ENCODE measurements at places on chromosomes 1 and 21.

GRCh38 chr1:208042041-208042615, 131.2 kb upstream of the CD34 start:
- DNase-seq = no peak

DNA sequence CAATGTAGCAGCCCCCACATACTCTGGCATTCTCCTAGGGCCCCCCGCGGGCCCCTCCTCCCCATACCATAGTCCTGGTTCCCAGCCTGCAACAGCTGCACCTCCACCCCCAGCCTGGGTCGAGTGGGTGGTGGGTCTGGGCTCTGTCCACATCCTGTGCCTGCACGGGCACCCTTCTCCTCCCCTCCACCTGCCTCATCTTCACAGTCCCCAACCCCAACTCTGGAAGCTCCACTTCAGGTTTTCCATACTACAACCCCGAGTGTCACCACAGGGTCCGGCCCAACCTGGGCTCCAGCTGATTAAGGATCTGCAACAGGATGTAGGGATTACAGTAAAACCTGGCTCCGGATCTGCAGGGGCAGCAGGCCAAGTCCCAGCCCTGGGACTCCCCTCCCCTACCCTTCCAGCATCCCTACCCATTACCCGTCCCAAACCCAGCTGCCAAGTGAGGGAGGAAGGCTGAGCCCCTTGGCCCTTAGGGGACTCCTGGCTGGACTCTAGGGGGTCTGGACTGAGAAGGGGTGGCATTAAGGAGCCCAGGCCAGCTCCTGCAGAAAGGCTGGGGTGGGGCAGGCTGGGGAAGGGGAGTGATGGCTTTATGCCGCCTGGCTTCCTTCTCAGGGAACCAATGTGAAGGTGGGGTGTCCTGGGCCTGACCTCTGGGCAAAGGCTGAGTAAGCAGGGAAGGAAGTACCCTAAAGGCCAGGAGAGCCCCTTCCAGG, 116.8 kb downstream of the CASZ1 start:
- DNase-seq = no peak

- no peak for DNase-seq
These were observed 15.0 kb upstream of the ROR1 start for GRCh38 chr1:63758791-63759190.

GRCh38 chr1:214429951-214430770, 121.2 kb downstream of the PTPN14 start:
- no peak for DNase-seq

DNA sequence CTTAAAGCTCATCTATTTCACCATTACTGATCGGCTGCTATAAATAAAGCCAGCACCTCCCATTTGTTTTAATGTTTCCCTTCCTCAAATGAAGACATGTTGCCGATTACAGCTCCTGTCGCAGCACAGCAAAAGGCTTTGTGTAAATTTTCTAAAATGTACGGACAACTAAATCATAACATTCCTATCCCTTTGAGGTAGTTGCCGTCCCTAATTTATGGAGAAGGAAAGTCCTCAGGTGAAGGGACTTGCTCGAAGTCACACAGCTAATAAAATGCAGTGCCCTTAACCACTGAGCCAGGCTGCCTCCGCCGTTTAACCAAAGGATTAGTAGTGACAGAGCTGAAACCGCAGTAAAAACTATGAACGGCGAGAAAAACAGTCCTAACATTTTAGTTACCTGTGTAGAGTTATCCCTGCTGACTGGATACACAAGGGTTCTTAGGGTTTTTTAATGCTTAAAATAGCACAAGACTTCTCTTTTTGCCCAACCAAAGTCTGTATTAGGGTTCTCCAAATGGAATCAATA, 871 bp downstream of the PINK1 start:
- DNase-seq = no peak

DNA sequence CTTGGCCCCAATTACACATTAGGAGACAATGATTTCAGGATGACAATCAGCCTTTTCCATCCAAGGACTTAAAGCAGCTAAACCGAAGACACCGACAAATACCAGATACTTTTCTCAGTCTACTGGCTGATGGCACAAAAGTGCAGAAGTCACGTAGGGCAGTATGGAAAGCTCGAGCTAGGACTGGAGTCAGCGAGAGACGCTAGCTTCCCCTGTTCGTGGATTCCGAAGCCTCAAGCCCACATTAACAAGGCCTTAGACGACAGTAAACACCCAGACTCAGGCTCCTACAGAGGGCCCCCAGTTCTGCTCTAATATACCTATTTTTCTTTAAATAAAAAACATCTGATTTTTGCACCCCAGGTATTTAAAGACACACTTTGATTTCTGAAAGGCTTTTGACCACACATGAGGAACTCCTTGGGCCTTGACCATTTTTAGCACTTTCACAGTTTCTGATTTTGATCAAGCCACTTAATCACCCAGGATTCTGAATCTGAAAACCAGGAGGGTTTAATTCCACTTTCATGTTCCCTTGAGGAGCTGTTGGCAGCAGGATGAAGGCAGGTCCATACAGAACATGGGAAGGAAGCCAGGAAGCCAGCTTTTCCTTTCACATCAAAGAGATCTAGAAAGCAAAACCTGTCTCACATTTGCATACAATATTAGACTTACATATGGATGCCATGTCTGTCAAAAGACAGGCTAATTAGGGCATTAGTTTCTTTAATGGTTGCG, 204.1 kb downstream of the GABPA start:
- no peak for DNase-seq

Data from activated T-helper 9 cell treated with anti-CD3 and anti-CD28 coated beads, Interleukin-2, amount 50 U/mL, for 16 hours (primary cell).